ENCODE measurements at places on chromosomes 2 and 18.
A peak's percentile ranks its signal among the peaks of the same experiment; 100 is the strongest.

- no peak for ATAC-seq
Observed at GRCh38 chr18:31954349-31954748, 11.4 kb upstream of the TRAPPC8 start.

- no peak for ATAC-seq
Observed at GRCh38 chr2:208579678-208580077, 173.1 kb downstream of the PTH2R start.

DNA sequence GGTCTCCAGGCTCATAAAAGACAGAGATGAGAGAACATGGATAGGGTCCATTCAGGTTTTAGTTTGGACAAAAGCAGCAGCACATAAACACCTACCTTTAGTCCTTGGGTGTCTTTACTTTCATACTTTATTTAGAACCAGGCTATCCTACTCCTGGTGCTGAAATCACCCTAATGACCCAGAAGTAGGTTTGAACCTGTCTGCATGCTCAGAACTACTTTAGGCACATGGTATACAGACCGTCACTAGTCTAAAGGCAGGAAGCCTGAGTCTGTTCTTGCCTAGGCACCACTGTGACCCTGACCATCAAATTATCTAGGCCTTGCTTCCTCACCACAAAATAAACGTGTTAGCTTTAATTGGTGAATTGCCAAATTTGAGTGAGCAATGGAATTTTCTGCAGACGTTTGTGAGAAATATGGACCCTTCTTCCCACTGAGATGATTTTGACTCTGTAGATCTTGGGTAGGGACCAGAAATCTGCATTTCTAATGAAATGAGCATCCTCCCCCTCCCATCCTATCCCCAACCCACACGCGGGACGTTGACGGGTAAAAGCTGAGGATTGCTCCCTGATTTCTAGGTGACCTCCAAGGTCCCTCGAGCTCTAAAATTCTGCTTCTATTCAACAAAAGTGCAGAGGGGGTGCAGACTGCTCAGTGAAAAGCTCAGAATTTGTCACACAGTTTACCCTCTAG is 75.1 kb downstream of the PLEKHM3 start:
- ATAC-seq: no peak

DNA sequence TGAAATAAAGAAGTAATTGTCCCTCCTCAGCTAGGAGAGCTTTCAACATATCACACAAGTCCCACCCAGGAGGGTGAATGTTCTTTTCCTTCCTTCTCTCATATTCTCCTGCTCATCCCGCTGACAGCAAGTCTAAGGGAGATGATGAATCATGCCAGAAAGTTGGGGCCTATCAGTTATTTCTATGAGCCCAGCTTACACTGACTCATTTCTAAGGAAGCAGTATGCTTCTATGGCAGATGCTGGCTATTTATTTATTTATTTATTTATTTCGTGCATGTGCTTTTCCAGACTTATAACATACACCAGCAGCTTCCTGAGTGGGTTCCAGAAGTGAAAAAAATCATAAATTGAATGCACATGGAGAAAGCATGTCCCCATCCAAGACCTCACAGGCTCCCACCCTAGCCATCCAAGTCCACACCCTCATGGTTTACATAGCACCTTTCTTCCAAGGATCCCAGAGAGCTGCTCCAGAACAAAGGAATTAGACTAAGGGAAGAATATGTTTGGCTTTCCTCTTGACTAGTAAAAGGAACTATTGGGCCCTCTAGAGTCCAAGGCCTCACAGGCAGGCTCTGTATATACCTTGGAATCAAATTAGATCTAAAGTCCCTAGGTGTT is 1074.2 kb upstream of the ZEB2 start:
- ATAC-seq: no peak

- no peak for ATAC-seq
Observed at GRCh38 chr18:52569492-52569891, 229.5 kb downstream of the DCC start.

GRCh38 chr2:44777036-44777435 is 164.5 kb upstream of the SIX3 start:
- ATAC-seq: no peak

- no peak for ATAC-seq
Observed at GRCh38 chr2:45283764-45284620, 274.7 kb upstream of the SIX2 start.

GRCh38 chr2:20584399-20585358 is 66.2 kb downstream of the HS1BP3 start:
- ATAC-seq: no peak

- peak; percentile 45 for ATAC-seq
Observed at GRCh38 chr2:118705032-118705431, 142.4 kb downstream of the EN1 start.

DNA sequence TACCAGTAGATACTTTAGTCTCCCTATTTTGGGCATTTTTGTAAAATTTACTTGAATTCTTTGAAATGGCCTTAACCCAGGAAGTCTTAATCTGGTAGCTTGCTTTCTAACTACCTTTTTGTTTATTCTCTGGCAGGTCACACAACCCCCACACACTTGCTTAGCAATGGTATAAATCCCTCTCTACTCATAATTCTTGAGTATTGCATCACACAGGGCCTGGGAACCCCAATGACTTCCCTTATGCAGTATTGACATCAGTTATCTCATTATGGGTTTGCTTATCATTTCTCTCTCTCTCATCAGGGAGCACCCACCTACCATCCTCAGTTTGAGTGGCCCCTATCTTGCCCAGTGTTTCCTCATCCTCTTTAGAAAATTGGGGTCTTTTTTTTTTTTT is 207.1 kb downstream of the KCNS3 start:
- no peak for ATAC-seq

- peak; percentile 88 for ATAC-seq
Observed at GRCh38 chr2:225004597-225004996, 37.7 kb downstream of the DOCK10 start.

GRCh38 chr2:14634489-14635390 is 2.2 kb downstream of the LRATD1 start:
- peak; percentile 83 for ATAC-seq

GRCh38 chr18:48782381-48782861 is 168.3 kb downstream of the SMAD7 start:
- no peak for ATAC-seq

GRCh38 chr2:188471166-188471565 is 179.5 kb downstream of the GULP1 start:
- no peak for ATAC-seq

GRCh38 chr2:176261136-176261535 is 8.1 kb upstream of the MTX2 start:
- no peak for ATAC-seq
